Stimulated activated CD4-positive, alpha-beta T cell treated with anti-CD3 and anti-CD28 coated beads, TNF-alpha, amount 100 ng/mL, for 1 hour (primary cell): ENCODE measurements at places on chromosomes 12 and 14.

GRCh38 chr14:22778084-22778483 is 11.6 kb downstream of the OXA1L start:
- DNase-seq, result no peak

DNA sequence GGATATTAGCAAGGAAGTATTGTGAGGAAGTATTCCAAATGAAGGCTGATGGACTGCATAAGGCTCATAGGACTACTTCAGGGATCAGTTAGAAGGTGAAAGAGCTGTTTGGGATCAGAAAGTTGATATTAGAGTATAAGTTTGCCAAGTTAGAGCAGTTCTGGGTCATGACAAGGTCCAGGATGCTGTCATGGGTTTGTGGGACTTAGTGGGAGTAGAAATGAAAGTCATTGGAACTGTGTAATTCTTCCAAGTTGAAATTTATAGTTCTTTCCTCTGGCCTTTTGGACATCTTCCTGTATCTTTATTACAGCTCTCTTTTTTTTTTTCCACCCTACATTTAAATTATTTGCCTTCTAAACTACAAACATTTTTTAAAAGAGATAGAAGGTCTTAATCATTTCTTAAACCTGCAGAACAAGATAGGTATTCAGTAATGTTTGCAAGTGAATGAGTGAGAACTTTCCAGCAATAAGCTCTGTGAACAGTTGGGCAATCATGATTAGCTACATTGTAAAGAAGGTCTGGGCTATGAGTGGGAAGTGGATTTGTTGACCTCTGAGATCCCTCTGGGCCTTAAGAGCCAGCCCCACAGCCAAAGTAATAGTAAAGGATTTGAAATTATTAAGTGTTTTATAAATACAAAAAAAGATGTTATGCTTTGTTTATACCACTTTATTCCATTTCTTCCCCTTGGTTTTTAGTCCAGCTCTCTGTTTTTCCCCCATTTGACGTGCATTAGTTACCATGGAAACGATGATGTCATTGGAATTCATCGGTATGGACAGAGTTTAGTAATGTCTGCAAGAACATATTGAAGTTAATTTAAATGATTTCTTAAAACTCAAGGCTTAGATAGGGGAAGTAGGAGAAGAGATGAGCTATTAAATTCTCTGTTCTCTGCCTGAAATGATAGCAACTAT is 247.9 kb upstream of the ARHGAP5 start:
- no peak for DNase-seq

- no peak for DNase-seq
Observed at GRCh38 chr14:23559926-23560520, 4.0 kb downstream of the THTPA start.

DNA sequence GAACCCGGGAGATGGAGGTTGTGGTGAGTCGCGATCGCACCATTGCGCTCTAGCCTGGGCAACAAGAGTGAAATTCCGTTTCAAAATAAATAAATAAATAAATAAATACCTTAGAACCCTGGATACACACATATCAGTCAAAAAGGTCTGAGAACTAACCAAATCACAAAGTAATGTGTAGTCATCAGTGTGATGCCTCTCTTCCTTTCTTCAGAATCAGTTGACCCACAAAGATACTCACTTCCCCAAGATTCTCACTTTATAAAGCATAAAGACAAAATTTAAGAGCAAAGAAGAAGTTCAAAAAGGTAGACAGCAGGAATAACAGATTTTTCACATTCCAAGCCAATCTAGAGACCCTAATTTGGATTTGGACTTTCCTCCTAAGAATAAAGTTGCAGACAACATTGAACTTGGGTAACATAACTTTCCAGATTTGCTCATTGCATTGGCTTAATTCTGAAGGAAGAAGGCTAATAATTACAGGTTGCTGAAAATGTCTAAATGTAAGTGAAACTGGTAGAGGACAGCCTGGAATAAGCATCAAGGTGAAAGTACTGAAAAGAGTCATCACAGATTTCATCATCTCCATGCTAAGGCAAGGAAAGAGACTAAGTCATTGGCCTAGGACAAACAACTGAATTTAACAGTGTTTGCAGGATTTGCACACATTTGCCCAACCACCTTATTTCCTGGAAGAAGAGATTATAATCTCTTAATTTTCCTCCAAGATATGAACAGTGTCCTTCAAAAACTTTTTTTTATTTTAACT is 17.4 kb downstream of the TMED10 start:
- DNase-seq, result no peak

DNA sequence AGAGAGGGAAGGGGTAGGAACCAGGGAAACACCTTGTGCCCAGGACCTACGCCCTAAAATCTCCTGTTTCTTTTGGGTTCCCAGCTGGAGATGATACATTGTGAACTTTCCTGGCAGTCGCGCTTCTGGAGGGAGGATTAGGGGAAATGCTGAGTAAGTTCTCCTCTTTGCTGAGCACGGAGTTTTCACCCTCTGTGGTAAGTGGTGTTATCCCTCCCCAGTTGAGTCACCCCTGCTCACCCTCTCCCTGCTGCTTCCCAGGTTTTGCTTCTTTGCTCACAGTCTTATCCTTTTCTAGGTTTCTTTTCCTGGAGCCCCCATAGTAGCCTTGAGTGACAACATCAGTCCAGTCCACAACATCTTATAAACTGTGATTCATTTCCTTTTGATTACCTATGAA is 789.1 kb downstream of the TMEM121 start:
- no peak for DNase-seq

DNA sequence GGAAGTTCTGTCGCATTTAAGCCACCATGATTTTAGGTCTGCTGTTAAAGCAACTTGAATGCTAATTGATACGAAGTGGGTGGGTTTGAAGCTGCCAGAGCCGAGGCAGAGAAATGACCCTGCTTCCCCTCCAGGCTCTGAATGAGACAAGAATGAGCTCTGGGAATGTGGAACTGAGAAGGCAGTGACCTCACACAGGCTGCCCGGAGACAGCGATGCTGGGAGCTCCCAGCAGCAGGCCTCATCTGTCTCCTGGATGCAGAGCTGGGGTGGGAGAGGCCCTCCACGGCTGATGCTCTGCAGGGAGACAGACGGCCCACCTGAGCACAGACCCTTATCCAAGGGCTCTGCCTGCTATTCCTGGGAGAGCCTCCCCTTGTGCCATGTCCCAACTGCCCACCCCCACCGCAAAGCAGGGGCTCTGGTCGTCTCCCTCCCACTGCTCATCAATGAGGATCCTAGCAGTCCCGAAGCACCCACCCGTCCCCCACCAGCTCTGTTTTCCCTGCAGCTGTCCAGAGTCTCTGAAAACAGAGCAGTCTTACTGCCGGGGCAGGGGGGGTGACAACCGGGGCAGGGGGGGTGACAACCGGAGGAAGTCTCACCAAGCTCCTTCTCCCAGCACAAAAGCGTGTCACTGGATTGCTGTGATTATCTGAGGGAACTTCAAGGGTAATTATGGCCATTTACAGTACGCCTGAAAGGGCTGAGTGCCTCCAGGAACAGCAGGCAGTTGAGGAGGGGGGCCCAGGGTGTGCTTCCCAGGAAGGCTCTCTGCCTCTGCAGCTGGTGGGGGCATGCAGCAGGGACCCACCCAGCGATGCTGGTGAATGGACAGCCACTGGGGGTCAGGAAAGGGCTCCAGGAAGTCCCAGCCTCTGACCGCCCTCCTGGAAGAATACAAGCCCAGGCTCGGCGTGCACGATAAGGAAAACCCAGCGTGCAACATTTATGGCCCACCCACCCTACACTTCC is 67.8 kb downstream of the CHGA start:
- no peak for DNase-seq
